Activated CD4-positive, alpha-beta T cell treated with anti-CD3 and anti-CD28 coated beads, Interleukin-2, amount 10 ng/mL, durations not matched to agents 7 days and 5 days (primary cell): ENCODE measurements at places on chromosomes 16 and 17. TPM values are rescaled to one million over a fixed set of nuclear protein-coding genes. Genes with fewer than 3 reads are reported as not detected.
A peak's percentile ranks its signal among the peaks of the same experiment; 100 is the strongest.

- peak; percentile 60 for DNase-seq
Measured at GRCh38 chr17:50114849-50115357, 15.1 kb downstream of the SAMD14 start.

SCIMP gene
- total RNA-seq, result not detected

DNA sequence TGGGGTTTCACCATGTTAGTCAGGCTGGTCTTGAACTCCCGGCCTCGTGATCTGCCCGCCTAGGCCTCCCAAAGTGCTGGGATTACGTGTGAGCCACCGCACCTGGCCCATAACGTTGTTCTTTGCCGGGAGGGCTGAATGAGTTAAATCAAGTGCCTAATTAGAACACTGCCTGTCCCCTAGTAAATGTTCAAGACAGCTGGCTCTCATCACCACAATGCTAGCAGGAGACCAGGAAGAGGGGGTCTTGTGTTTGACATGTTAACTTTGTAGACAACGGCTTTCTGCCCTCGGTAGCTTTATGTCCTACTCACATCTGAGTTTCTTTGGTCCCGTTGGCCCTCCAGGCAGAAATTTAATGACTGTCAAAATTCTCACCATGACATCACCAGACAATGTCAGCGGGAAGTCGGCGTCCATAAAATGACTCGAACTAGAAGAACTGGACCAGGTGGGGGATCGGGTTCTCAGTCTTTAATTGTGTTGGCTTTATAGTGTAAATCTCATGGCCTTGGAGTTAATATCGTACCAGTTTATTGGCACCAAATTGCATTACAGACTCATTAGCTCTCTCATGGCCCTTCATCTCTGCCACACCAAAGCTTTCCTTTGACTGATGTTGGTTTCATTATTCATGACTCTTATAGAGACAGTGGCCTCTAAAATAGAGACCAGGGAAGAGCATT, 11.4 kb upstream of the ITPRIPL2 start:
- DNase-seq, result no peak

YBX2 gene
- 0.83 TPM for total RNA-seq

CCL1 gene
- 0.87 TPM for total RNA-seq

GRCh38 chr17:70055000-70055399, 20.0 kb upstream of the KCNJ16 start:
- DNase-seq, result no peak
